ENCODE measurements at places on chromosomes 12 and 14. TPM values are rescaled to one million over a fixed set of nuclear protein-coding genes. Genes with fewer than 3 reads are reported as not detected.

CLEC4C gene
- not detected for total RNA-seq

INHBC gene
- not detected for total RNA-seq

PTPN6 gene
- total RNA-seq, result 0.22 TPM

HOTAIR gene
- not detected for total RNA-seq

PTGER2 gene
- 9.7 TPM for total RNA-seq

OR10G3 gene
- total RNA-seq, result not detected

NKX2-8 gene
- total RNA-seq, result not detected

NAP1L1 gene
- total RNA-seq, result 390 TPM

LRP6 gene
- total RNA-seq, result 26.3 TPM

C12orf54 gene
- total RNA-seq, result not detected

DCAF5 gene
- 24.8 TPM for total RNA-seq

Data from placental pericyte (primary cell).